Activated CD4-positive, alpha-beta memory T cell treated with anti-CD3 and anti-CD28 coated beads, Interleukin-2, amount 10 ng/mL, durations not matched to agents 7 days and 5 days (primary cell): ENCODE measurements at places on chromosomes 7 and 10. TPM values are rescaled to one million over a fixed set of nuclear protein-coding genes. Genes with fewer than 3 reads are reported as not detected.

CALU gene
- total RNA-seq: 34.3 TPM

SORBS1 gene
- total RNA-seq: 0.90 TPM

DNA sequence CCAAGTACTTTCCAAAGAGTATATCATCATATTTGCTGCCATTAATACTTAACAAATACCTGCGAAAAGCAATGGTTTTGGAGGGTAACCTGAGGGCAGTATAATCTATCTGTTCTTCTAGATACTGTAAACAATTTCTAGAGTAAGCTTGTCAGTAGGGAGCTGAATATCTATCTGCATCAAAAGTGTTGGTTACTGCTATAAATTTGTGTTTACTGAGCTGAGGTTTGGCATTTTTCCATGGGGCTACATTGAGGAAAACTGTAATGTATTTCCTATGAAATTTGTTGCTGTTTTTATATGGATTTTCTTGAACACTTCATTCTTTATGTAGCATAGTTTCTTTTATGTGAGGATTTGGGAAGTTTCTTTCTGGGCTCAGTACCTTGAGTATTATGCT is 913.4 kb downstream of the CNTNAP2 start:
- H3K4me1 ChIP-seq: no peaks in the 10 kb centered on the region
- no peaks in the 10 kb centered on the region for H3K27me3 ChIP-seq

DNA sequence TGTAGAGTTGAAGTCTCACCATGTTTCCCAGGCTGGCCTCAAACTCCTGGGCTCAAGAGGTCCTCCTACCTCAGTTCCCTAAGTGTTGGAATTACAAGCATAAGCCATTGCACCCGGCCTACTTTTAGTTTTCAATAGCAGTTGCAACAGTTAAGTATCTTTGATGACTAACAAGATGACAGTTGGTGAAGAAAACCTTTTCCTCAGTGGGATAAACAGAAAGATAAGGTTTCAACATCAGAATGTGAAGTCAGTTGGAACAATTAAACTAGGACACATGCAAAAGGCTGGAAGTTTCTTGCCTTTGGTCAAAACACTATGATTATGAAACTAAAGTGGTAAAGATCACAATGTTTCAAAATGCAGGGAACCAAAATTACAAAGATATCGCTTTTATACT is 169.2 kb downstream of the ZNF438 start:
- H3K4me3 ChIP-seq: no peak overlapping the region
- no peaks in the 10 kb centered on the region for H3K27me3 ChIP-seq
- H3K4me1 ChIP-seq: no peaks in the 10 kb centered on the region
- no peaks in the 10 kb centered on the region for H3K36me3 ChIP-seq
- no peak for DNase-seq

DNA sequence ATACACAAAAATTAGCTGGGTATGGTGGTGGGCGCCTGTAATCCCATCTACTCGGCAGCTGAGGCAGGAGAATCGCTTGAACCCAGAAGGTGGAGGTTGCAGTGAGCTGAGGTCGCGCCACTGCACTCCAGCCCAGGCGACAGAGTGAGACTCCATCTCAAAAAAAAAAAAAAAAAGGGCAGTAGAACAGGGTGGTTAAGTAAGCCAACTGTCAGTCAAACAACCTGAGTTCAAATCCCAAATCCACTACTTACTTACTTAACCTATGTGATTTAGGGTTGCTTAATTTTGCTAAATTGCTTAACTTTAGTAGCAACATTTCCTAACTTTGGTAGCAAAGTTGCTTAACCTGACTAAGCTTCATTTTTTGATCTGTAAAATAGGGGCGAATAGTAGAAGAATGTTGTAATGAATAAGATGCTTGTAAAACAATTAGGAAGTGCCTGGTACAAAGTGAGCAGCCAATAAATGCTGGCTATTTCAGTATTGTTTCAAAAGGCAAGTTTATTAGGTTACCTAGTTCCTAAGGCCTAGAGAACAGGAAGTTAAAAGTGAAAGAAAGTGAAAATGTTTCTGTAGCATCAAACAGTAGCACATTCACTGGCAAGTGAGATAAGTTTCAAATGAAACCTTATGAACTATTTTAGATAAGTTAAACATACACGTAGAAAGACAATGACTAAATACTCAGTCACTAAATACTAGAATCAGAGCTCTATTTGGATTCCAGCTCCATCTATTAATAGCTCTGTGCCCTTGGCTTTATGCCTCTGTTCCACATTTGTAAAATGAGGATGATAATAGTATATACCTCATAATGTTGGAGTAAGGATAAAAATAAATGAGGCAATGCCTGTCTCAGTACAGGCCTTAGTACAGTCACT is 64.3 kb downstream of the HOXA1 start:
- H3K4me3 ChIP-seq: no peak overlapping the region
- no peaks in the 10 kb centered on the region for H3K27me3 ChIP-seq
- DNase-seq: no peak
- H3K4me1 ChIP-seq: peaks cover 7% of the 10 kb centered on the region

DNA sequence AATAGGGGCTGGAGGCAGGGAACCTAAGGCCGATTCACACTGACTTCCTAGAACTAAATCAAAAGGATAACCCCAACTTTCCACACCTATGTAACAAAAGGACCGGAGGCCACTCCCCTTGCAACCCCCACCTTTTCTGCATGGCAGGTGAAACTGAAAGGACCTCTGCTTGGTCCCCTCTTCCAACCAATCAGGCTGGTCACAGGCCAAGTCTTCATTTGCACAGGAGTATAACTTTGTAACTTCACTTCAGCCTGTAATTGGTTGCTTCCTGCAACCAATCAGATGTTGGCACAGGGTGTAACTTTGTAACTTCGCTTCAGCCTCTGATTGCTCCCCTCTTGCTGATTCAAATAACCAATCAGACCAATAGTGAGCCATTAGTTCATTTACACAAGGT is 190.0 kb downstream of the FAM107B start:
- peak overlapping the region; percentile 96 for H3K27ac ChIP-seq
- no peaks in the 10 kb centered on the region for H3K27me3 ChIP-seq
- peaks cover 92% of the 10 kb centered on the region for H3K4me1 ChIP-seq
- H3K36me3 ChIP-seq: peaks cover 70% of the 10 kb centered on the region
- peak overlapping the region; percentile 46 for H3K4me3 ChIP-seq
